Activated naive CD4-positive, alpha-beta T cell treated with anti-CD3 and anti-CD28 coated beads for 36 hours (primary cell): ENCODE measurements at places on chromosomes 6 and 20.
A peak's percentile ranks its signal among the peaks of the same experiment; 100 is the strongest.

- no peak for DNase-seq
These were observed 19.5 kb downstream of the DUSP22 start for GRCh38 chr6:311679-312220.

DNA sequence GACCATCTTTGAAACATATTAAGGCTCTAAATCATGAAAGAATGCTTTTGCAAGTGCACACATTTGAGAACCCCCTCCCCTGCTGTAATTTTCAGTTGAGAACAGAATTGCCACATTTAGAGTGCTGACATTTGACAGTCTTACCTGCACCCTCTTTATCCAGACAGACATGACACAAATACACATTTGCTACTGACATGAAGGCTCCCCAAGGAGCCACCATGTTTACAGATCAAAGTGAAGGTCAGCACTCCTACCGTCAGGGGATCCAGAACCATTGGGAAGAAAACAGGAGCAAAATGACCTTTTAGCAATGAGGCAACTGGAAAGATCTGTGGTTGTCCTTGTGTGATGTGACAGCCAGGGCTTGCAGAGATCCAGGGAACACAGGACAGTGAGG is 315.4 kb upstream of the CNR1 start:
- no peak for DNase-seq

DNA sequence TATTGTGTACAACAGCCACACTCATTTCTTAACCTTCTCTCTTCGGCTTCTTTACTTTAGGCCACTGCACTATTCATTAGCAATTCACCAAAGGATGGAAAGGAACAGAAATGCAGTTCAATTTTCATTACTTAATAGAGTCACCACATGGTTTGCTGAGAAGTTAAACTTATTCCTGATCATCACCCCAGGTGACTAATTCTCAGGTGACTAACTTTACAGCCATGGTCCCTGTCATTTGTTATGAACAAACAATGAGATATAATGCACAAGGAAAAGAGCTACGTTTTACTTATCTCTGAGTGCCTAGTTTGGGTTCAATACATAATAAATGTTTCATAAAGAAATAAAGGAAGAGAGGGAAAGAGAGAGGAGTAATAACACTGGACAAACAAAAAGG is 45.8 kb upstream of the DST start:
- DNase-seq: no peak

DNA sequence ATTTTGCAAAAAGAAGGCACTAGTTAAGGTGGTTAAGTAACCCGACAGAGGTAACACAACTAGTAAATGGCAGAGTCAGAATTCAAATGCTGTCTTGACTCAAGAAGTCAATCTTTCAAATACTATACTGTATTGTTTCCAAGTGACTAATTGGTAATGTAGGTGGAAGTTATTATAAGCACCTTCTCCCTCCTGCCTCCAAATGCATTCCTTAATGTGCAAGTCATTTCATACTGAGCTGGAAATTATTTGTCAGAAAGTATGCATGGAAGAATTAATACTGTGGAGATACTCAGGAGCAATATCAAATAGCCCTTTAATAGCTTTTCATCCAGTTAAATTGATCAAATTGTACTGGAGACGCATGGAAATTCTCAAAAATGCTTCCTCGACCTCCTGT is 579.1 kb downstream of the DOK5 start:
- DNase-seq: no peak

DNA sequence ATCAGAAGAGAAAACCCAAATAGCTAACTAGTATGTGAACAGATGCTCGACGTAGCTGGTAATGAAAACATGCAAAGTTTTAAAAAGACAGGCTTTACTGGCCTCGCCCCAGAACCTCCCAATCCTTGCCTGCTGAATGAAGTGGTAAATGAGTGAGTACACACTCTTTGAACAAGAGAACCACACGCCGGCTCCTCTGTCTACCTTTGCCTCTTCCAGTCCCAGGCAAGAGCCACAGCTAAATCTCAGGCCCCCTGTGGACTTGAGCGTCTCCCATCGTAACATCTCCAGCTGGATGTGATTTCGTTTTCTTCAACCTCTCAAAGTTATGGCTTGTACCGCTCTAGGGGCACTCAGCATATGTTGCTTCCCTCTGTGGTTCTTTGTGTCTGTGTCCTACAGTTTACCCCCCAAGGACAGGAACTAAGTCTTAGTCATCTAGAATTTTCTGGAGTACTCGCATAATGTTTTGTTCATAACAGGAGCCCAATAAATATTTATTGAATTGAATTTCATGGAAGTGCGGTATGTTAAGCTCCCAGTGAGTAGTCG is 153.2 kb upstream of the TAB2 start:
- no peak for DNase-seq

DNA sequence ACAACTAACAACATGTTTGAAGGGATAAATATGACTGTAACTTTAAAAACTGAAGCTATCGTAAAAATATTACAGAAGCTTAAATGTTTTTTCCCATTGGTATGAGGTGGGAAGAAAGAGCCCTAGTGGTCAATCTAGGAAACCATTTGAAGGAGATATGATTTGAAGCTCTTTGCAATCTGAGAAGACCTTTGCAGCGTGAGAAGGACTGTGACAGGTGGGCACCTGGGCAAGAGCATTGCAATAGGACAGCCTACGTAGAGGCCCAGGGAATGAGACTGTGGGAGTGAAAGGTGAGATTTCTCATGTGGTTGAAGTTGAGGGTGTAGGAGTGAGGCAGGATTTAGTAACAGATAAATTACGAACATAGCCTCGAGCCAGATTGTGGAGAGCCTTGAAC is 108.0 kb upstream of the PDE7B start:
- no peak for DNase-seq

DNA sequence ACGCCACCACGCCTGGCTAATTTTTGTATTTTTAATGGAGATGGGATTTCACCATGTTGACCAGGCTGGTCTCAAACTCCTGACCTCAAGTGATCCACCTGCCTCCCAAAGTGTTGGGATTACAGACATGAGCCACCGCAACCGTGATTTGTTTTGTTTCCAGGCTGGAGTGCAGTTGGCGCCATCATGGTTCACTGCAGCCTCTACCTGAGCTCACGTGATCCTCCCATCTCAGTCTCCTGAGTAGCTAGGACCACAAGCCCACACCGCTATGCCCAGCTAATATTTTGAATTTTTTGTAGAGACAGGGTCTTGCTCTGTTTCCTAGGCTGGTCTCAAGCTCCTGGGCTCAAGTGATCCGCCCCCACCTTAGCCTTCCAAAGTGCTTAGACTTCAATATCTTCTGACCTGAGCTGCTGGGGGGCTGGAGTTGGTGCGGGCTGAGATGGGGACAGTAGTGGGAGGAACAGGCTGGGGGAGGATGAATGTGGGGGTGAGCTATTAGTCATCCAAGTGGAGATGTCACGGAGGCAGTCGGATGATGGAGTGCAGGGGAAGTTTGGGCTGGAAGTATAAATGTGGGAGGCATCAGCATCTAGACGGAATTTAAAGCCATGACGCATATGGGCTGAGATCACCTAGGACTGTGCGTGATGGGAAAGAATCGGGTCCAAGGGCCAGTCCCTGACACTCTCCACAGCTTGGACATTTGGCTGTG is 23.1 kb upstream of the ZMYND8 start:
- no peak for DNase-seq

DNA sequence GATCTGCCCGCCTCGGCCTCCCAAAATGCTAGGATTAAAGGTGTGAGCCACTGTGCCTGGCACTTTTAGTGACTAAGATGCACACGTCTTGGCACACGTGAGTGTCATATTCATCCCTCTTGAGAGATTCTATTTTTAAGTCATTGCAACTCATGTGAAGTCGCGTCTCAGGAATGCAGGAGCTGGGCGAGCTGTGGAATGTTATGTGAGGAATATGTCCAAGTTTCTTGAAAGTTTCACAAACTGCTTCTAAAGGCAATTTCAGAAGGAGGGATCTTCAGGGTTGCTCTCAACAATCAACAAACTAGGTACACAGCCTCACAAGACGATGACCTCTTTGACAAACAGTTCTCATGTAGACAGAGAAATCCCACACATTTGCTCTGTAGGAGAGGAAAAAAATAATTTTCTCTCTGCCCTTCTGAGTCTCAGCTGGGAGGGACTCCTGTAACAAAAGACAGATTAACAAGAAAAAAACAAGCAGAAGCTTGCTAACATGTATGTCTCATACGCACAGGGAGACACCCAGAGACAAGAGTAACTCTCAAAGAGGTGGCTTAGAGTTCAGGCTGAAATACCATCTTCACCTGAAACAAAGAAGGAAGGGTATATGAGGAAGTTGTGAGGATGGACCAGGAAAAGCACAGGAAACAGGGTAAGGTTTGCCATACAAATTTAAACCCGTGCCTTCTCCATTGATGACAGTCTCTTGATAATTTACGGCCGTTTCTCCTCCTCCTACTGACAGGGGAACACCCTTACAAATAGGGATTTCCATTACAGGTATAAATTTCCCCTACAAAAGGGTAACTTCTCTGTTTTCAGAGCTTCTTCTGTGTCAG is 45.3 kb upstream of the FAM50B start:
- DNase-seq: no peak

- no peak for DNase-seq
These were observed 2.0 kb upstream of the ACSS1 start for GRCh38 chr20:25059866-25060465.

- DNase-seq: no peak
These were observed 93.2 kb upstream of the ZNF184 start for GRCh38 chr6:27565839-27566779.

- no peak for DNase-seq
These were observed 60.2 kb downstream of the SCML4 start for GRCh38 chr6:107763946-107764345.

GRCh38 chr20:25013478-25014380 is 21.2 kb upstream of the APMAP start:
- no peak for DNase-seq

DNA sequence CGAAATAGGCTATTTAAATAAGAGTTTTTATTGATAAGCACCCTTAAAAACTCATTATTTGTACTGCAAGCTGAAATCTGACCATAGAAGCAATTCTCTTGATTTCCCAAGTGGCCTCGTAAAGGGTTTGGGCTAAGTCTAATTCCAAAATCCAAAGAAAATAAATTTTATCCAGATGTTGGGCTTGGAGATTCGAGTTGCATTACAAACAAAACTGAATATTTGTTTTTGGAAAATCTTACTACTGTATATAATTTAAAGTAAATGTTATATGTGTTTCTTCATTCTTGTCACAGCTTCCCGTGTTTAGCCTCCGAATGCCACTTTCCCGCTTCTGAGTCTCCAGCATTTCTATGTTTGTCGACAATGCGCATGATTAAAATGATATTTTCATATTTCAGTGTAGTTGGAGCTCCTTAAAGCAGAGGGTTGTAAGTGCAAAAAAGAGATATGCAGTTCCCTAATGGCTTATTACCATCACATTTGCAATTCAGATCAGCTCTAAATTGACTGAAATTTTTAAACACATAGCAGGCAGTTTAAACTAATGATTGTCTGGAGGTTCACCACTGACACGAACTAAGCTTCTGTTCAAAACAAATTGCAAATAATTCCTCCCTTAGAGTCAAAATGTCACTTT is 47.0 kb downstream of the PRL start:
- DNase-seq: no peak

DNA sequence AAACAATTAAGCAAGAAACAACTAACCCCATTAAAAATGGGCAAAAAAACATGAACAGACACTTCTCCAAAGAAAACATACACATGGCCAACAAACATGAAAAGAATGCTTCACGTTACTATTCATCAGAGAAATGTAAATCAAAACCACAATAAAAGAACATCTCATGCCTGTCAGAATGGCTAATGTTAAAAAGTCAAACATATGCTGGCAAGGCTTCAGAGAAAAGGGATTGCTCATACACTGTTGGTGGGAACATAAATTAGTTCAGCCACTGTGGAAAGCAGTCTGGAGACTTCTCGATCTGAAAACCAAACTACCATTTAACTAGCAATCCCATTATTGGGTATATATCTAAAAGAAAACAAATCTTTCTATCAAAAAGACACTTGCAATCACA is 217.5 kb downstream of the TINAG start:
- DNase-seq: no peak

GRCh38 chr6:53647462-53648094 is 18.0 kb downstream of the KLHL31 start:
- peak; percentile 60 for DNase-seq

- DNase-seq: peak; percentile 41
These were observed 83.5 kb upstream of the PROKR2 start for GRCh38 chr20:5400164-5400762.

DNA sequence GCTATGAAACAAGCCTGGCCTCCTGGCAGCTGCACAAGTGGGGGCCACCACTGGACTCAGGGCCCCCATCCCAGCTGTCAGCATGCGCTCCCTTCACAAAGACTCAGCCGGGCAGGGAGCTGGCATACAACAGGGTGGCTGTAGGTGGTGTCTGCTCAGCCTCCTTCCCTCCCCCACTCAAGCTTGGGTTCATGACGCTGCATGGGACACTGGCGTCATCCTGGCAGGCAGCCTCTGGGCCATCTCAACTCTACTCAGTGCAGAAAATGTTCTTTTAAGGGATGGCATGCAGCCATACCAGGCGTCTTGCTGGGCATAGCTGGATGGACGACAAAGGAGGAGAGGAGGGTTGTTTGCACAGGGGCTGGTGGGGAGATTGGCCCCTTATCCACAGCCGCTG is 30.5 kb downstream of the SAYSD1 start:
- no peak for DNase-seq

DNA sequence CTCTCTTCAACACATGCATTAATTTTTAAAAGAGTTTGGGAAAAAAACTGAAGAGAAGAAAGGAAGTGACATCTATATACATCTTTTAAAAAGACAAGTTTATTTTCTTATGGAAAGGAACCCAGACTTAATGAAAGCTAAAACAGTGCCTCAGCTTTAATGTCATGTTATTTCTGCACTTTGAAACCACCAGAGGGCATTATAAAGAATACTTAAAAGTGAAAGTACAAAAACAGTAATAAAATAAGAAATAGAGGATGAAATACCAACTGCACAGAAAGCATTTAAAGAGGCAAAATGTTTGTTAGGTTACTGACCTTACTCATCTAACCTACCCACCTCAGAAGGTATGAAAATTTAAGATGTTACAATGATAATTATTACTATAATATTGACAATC is 98.8 kb downstream of the HUS1B start:
- no peak for DNase-seq

- DNase-seq: no peak
These were observed 208.7 kb upstream of the PRND start for GRCh38 chr20:4512891-4513550.

- DNase-seq: no peak
These were observed 25.0 kb upstream of the MRPS18A start for GRCh38 chr6:43712579-43712978.

- DNase-seq: no peak
These were observed 7.5 kb downstream of the TP53TG5 start for GRCh38 chr20:45370571-45371160.

GRCh38 chr6:120675886-120676285 is 658.4 kb downstream of the TBC1D32 start:
- DNase-seq: no peak

GRCh38 chr6:49849213-49849907 is 17.0 kb downstream of the CRISP1 start:
- no peak for DNase-seq

GRCh38 chr6:11397622-11398450 is 139.7 kb upstream of the TMEM170B start:
- DNase-seq: no peak

- DNase-seq: no peak
These were observed 70.4 kb upstream of the SIRPA start for GRCh38 chr20:1824834-1825233.

- DNase-seq: no peak
These were observed 91.7 kb upstream of the HDDC2 start for GRCh38 chr6:125393449-125393858.
